NCI-H774 (cell line): ENCODE measurements at places on chromosomes 16 and 17.

- DNase-seq = no peak
Measured at GRCh38 chr17:40618754-40619625, 28.6 kb downstream of the SMARCE1 start.

- DNase-seq = peak; percentile 90
Measured at GRCh38 chr16:51151961-51152663, 1.0 kb upstream of the SALL1 start.

GRCh38 chr17:12727076-12727760 is 61.5 kb downstream of the MYOCD start:
- DNase-seq = no peak

GRCh38 chr17:72205357-72205756 is 84.5 kb downstream of the SOX9 start:
- DNase-seq = no peak

DNA sequence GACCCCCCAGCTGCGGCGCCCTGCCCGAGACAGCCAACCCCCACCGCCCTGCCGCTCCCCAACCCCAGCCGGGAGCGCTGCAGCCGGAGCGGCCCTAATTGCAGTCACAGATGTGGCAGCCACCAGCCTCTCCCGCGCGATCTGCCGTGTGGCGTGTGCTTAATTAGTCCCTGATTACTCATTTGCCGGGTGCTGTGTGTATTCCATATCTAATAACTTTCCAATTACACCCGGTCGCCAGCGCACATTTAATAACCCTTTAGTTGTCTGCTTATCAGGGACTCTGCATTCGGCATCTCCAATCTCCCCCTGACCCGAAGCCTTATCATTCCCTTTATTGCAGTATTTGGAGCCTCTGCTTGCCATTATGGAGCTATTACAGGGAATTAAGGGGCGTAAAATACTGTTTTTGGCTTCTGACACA is 236.7 kb upstream of the CIBAR2 start:
- DNase-seq = no peak

DNA sequence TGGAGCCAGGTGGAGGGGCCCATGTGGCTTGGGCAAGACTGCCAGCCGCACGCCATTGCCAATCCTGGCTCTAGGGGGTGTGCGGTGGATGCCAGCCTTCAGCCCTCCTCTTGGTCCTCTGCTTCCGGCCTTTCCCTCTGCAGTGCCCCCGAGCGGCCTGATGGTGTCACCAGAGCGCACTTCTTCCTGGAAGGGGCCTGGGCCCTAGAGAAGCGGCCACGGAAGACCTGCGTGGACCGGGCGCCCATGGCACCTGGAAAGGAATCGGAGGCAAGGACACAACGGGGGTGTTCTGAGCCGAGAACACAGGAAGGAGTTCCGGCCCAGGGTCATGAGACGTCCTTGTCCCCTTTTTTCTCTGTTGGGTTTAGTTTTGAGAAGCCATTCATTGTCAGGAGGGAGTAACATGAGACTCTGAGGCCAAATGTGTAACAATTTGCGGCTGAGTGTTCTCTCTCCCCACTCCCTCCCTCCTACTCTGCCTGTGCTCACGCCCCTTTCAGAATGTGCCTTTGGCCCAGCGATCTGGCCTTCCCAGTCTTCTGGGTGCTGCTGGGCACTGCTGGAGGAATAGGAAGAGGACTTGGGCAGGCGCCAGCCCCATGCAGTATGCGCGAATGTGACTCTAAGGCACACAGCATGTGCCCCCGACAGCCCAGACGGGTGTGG is 92.8 kb downstream of the IRX3 start:
- peak; percentile 73 for DNase-seq

DNA sequence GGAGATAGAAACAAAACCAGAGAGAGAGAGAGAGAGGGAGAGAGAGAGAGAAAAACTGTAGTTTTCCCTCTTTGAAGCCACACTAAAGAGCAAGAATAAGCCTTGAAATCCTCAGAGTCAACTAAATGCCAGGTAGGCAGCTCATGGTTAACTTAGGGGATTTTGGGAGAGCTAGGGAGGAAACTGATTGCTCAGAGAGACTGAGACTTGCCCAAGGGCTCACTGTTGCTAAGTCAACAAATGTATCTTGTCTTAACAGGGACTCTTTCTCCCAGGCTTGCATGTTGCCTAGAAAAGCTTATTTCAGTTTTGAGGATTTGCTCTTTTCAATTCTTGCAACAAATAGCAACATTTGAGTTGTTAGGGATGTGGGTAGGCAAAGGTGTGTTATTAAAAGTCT is 4.5 kb upstream of the SLC5A11 start:
- no peak for DNase-seq

DNA sequence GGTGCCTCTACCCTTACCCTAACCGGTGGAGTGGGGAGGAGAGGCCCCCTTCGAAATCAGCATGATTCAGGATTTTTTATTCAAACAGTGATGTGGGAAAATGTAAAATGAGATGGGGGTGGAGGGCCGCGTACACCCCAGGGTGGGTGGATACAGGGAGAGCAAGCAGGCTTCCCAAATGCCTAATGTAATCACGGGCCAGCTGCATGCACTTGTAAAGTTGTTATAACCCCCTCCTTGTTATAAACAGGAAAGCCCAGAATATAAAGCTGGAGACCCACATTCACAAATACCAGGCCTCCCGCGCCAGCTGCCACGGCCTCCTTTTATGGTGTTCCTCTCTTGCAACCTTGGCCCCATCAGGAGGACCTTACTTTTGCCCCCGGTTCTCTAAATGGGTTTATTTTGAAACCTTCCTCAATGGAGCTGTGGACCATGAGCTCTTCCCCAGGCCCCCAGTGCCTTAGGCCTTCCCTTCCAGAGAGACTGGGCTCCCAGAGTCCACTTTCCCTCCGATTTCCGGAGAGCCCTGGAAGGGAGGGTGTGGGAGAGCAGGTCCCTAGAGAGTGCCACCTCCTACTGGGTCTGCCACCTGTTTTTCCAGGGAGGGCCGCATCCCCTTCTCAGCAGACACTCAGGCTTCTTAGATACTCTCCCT is 906 bp upstream of the FOXL1 start:
- DNase-seq = no peak

DNA sequence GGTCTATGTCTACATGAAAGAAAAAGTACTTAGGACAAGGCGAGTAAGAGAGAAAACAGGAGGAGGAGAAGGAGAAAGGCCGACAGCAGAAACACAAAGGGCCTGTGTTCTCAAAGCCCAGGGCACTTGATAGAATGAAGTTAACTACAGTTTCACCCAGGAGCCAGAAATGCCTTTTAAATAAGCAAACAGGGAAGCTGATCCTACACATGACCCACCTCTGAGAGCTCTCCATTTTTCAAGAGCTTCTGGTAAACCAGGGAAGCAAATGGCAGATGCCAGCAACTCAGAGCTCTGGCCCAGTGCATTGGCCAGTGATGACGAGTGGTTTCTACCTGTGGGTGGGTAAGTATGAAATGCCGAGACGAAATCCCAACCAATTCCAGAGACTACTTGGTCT is 163.4 kb downstream of the ZFHX3 start:
- DNase-seq = no peak

GRCh38 chr16:81061307-81061640 is 15.8 kb downstream of the C16orf46 start:
- no peak for DNase-seq

DNA sequence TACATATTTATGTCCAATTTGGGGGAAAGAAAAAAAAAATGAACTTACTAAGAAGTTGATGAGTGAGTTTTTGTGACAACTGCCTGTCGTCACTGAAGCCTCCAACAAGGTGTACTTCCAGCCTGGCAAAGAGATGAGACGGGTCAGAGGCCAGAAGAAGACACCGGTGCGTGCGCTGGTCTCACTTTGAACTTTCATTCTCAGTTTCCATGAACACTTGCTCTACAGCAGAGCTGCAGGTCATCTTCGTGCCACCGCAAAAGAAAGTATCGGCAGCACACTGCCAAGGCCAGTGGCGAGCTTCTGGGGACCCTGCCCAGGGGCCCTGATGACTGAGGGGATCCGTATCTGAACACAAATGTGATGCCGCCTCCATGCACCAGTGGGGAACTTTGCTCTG is 11.6 kb downstream of the NTAN1 start:
- no peak for DNase-seq

DNA sequence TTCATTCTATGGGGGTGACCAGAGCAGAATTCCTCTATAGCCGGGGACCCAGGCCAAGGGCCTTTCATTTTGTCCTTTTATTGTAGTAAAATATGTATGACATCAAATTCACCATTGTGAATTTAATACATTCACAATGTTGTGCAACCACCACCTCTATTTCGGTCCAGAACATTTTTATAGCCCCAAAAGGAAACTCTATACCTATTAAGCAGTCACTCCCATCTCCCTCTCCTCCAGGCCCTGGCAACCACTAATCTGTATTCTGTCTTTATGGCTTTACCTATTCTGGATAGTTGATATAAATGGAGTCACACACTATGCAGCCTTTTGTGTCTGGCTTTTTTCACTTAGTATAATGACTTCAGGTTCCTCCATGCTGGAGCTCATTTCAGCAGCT is 9.7 kb upstream of the TNS4 start:
- DNase-seq = no peak

GRCh38 chr16:85412911-85413520 is 200.1 kb upstream of the GSE1 start:
- DNase-seq = no peak

GRCh38 chr17:29837531-29837930 is 92.5 kb downstream of the SSH2 start:
- no peak for DNase-seq

GRCh38 chr17:13417381-13417950 is 184.3 kb downstream of the HS3ST3A1 start:
- DNase-seq = no peak

- no peak for DNase-seq
Measured at GRCh38 chr17:9226794-9227135, 205.5 kb downstream of the NTN1 start.

GRCh38 chr17:411421-412120 is 59.0 kb upstream of the RPH3AL start:
- DNase-seq = no peak

GRCh38 chr16:51419768-51420167 is 268.7 kb upstream of the SALL1 start:
- DNase-seq = no peak

DNA sequence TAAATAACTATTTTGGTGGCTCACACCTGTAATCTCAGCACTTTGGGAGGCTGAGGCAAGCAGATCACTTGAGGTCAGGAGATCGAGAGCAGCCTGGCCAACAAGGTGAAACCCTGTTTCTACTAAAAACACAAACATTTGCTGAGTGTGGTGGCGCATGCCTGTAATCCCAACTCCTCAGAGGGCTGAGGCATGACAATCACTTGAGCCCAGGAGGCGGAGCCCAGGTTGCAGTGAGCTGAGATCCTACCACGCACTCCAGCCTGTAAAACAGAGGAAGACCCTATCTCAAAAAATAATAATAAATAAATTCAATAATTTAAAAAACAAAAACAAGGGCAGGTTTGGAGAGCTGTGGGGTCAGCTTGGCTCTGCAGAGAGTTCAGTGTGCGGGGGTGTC is 5.7 kb upstream of the SLC4A1 start:
- no peak for DNase-seq

GRCh38 chr16:69890114-69890891 is 60.8 kb upstream of the CLEC18A start:
- DNase-seq = peak; percentile 59

GRCh38 chr16:25413975-25414374 is 156.3 kb upstream of the ZKSCAN2 start:
- DNase-seq = no peak

DNA sequence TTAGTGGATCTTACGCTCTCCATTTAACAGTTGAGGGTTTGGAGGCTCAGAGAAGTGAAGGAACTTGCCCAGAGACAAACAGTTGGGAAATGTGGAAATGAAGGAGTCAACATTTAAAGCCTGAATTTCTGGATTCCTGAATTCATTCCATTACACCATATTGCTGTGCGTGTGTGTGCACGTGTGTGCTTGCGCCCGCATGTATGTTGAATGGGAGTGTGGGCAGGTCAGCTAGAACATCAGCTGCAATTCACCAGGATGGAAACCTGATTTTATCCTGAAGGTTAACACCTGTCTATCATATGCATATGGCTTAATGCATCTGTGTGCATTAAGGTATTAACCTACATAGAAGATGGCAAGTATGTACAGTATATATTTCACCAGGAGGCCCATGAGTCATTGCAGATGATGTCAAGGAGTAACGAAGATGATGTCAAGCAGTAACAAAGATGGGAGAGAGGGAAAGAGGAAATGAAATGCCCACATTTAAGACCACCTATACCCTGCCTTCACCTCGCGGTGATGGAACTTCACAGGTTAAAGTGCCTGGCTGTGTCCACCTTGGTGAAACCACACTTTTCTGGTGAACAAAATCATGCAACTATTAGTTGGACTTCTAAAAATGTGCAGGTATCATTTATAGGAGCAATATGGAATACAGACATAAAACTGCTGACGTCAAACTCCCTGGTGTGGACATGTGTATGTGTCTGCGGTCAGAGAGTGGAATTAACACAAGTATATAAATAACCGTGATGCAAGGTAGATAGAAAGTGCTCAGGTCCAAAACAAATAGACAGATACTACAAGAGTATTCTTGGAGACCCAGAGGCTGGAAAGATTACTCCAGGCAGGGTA is 832 bp upstream of the ADAP2 start:
- no peak for DNase-seq

DNA sequence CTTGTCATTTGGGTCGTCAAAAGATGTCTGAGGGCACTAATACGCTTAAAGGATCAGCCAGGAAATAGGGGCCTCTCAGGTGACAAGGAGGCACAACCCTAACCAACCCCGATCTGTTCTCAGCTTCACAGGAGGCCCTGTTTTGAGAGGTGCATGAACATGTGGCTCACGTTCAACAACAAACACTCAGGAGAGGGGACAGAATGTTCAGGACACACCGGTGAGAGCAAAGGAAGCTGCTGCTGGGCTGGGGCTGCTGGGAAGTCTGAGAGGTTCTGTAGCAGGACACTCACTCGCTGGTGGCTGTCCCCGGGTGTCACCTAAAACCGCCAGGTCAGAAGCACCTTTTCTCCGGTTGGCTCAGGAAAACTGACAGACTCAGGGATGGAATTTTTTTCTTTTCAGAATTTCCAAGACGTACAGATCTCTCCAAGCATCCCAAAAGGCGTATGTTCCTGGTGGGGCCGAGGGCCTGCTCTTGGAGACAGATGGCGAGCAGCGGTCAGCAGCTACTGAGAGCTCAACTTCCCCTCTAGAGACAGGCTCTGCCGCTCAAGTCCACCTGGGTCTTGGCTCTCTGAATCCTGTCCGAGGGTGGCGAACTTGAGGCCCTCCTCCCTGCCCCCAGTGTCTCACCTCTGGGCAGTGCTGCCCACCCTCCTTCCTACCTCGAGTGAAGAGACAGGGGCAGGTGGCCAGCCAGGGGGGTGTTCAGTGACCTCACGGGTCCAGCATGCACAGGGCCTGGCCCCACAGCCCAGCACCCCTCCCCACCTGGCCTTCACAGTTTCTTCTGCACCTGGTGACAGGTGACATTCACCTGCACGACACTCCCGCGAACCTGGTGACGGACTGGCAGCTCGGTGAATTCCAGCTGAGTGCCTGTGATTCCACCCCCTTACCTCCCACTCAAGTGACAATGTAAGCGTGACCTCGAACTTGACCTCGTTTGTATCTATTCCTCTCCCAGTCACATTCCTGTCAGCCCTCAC is 22.9 kb downstream of the CLUH start:
- no peak for DNase-seq

- DNase-seq = no peak
Measured at GRCh38 chr17:36641877-36642845, 40.8 kb downstream of the MRM1 start.

- no peak for DNase-seq
Measured at GRCh38 chr16:4597174-4597573, 17.5 kb downstream of the UBALD1 start.

GRCh38 chr17:16415031-16415924 is at the start of gene TRPV2:
TRPV2 (plus strand) TSS chr17:16415571; CDS start chr17:16417669, 2,098 bp downstream.
- DNase-seq = no peak

- DNase-seq = no peak
Measured at GRCh38 chr16:22291860-22292318, 5.3 kb upstream of the POLR3E start.

GRCh38 chr16:86455640-86456039 is 54.7 kb upstream of the FOXF1 start:
- DNase-seq = no peak
